ENCODE measurements at places on chromosomes 4 and X.

- DNase-seq, result peak; percentile 81
Measured at GRCh38 chrX:40543661-40544328, 37.0 kb upstream of the ATP6AP2 start.

DNA sequence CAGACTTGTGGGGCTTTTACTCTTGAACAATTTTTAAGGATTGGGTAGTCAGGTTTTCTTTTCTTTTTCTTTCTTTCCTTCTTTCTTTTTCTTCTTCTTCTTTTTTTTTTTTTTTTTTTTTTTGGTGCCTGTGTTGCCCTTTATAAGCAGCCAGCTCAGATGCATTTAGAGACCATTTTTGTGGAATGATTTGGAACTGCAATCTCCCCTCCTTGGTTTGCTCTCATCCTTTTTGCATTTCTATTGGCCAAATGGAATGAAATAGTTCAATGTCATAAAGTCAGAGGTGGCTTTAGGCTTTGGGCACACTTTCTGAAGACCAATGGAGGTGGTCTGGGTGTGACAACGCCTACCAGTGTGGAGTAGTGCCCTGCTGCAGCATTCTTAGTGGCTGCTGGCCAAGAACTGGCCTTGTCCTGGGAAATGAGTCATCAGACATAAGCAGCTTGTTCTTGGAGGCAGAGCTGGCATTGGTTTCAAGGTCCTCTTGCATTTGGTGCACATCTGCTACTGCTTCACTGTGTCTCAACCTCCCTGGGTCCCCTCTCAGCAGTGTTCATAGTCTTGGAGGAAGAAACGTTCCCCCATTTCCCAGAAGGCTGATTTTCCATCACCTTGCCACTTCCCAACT is 84.5 kb downstream of the CT47B1 start:
- peak; percentile 52 for DNase-seq

GRCh38 chr4:24094726-24095125 is 204.9 kb upstream of the PPARGC1A start:
- no peak for DNase-seq

DNA sequence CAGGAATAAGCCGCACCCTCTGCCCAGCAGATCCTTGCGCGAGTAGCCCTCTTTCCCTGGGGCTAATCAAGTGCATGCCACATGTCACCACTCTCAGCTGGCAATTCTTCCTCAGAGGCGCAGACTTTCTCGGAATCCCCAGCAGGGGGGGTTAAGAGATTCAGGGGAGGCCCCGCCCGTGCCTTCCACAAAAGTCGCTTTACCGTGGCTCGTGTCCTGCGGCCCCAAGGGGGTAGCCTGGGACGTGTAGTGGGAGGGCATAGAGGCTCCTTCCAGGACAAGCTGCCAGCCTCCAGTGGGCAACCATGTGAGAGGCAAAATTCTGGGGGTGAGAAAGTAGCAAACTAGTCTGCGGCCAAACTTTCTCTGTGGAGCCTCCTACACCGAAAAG is 652 bp downstream of the SRPX start:
- peak; percentile 74 for DNase-seq

DNA sequence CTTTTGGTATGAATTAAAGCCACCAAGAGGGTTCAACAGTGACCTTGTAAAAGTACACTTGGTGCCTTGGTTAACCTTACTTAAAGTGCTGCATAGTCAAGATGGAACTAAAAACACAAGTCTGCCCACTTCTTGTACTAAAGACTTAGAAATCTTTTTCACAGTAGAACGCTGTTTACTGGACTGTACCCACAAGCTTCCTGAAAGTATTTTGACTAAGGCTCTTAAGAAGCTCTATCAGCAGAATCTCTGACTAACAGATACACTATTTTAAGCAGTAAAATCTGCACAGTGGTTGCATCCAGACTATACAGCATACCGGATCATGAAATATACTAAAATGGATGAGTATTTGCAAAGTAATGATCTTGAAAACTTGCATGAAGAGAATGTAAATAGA is 7.2 kb downstream of the RAB28 start:
- DNase-seq, result no peak

- DNase-seq, result no peak
Measured at GRCh38 chr4:80171251-80171650, 26.1 kb upstream of the PRDM8 start.

DNA sequence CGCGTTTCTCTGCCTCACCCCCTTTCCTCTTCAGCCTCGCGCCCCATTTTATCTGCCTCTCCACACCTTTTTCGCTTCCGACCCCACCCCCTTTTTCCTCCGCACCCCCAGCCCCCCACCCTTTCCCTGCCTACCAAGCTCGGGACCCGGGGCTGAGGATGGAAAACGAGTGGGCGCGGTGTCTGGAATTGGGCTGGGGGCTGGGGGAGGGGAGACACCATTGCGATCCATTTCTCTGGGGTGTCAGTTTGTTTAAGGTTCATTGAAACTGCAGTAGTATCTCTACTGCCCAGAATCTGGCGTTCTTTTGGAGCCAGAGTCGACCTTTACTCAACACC is 707 bp downstream of the SLC9A6 start:
- DNase-seq, result no peak

GRCh38 chr4:70703619-70704214 is 15.4 kb downstream of the UTP3 start:
- DNase-seq, result no peak

GRCh38 chr4:81260443-81261101 is 45.5 kb upstream of the PRKG2 start:
- peak; percentile 9 for DNase-seq

GRCh38 chr4:39120418-39120817 is 58.4 kb downstream of the KLHL5 start:
- DNase-seq, result no peak

DNA sequence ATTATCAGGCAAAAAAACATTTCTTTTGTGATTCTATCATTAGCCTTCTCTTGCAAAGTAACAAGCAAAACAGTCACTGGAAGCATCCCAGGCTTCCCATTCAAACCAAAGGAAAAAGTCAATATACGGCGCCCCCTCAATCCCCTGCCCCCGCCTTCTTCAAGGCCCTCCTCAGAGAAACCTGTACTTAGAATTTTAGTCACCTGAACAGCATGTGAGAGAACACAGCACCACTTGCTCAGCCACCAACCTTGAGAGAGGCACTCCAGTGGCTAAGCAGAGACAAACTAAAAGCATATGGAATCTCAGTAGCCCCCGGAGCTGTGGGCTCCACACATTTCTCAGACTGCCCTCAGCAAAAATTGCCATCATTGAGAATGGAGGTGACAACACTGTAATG is 25.2 kb downstream of the LEF1 start:
- DNase-seq, result no peak

- no peak for DNase-seq
Measured at GRCh38 chrX:63652086-63652765, 132.8 kb downstream of the ARHGEF9 start.

- no peak for DNase-seq
Measured at GRCh38 chr4:33029976-33030375, 2309.8 kb downstream of the PCDH7 start.

- peak; percentile 76 for DNase-seq
Measured at GRCh38 chr4:168408620-168409019, 71.7 kb downstream of the DDX60L start.
